Activated B cell treated with CpG ODN at 0.5 μM for 24 hours (primary cell): ENCODE measurements at places on chromosomes 11 and 22. TPM values are rescaled to one million over a fixed set of nuclear protein-coding genes. Genes with fewer than 3 reads are reported as not detected.

Gene MB
- not detected in 2 replicates for total RNA-seq

Gene C11orf52
- not detected in 2 replicates for total RNA-seq

Gene NELL1
- not detected in 2 replicates for total RNA-seq

Gene PAMR1
- not detected in 2 replicates for total RNA-seq

Gene GRM5
- total RNA-seq, result not detected in 2 replicates

Gene SCUBE2
- total RNA-seq, result not detected in 2 replicates

Gene MRGPRX4
- not detected in 2 replicates for total RNA-seq

Gene KLHL35
- 0.11 and 0.49 TPM in 2 replicates for total RNA-seq

Gene C11orf65
- 0.69 and 1.7 TPM in 2 replicates for total RNA-seq

Gene CFAP300
- total RNA-seq, result not detected in 2 replicates

Gene PGA4
- total RNA-seq, result not detected in 2 replicates

- no peak overlapping the region for H3K4me3 ChIP-seq
- H3K27me3 ChIP-seq, result no peaks in the 10 kb centered on the region
- H3K4me1 ChIP-seq, result peaks cover 26% of the 10 kb centered on the region
- H3K27ac ChIP-seq, result no peak overlapping the region
Observed at GRCh38 chr11:121523581-121524232, 70.9 kb upstream of the SORL1-AS1 start.

GRCh38 chr11:35825386-35825785 lies 118.5 kb upstream of the LDLRAD3 start:
- no peaks in the 10 kb centered on the region for H3K27me3 ChIP-seq
- no peak overlapping the region for H3K27ac ChIP-seq
- no peak overlapping the region for H3K4me3 ChIP-seq
- H3K36me3 ChIP-seq, result no peaks in the 10 kb centered on the region
- DNase-seq, result no peak

- no peak for DNase-seq
- H3K4me1 ChIP-seq, result peaks cover 6% of the 10 kb centered on the region
- H3K27me3 ChIP-seq, result peaks cover 21% of the 10 kb centered on the region
- no peak overlapping the region for H3K27ac ChIP-seq
Observed at GRCh38 chr11:70913715-70914231, 338.6 kb downstream of the SHANK2 start.

GRCh38 chr11:66593303-66593635 lies 284 bp downstream of the CCS start:
- no peak for DNase-seq
- peaks cover 4% of the 10 kb centered on the region for H3K36me3 ChIP-seq
- H3K4me1 ChIP-seq, result peaks cover 36% of the 10 kb centered on the region
- H3K4me3 ChIP-seq, result peak overlapping the region; percentile 100
- peak overlapping the region; percentile 99 for H3K27ac ChIP-seq

GRCh38 chr11:130536106-130537040 lies 87.9 kb downstream of the ADAMTS15 start:
- H3K4me3 ChIP-seq, result no peak overlapping the region
- no peak for DNase-seq
- H3K27me3 ChIP-seq, result peaks cover 5% of the 10 kb centered on the region
- no peaks in the 10 kb centered on the region for H3K36me3 ChIP-seq

- H3K27ac ChIP-seq, result no peak overlapping the region
- H3K4me3 ChIP-seq, result no peak overlapping the region
- peaks cover 2% of the 10 kb centered on the region for H3K27me3 ChIP-seq
Observed at GRCh38 chr11:79617561-79617960, 176.7 kb upstream of the TENM4 start.

GRCh38 chr11:15958910-15959309 lies 397.4 kb downstream of the SOX6 start:
- no peak overlapping the region for H3K27ac ChIP-seq
- no peak overlapping the region for H3K4me3 ChIP-seq
- no peaks in the 10 kb centered on the region for H3K27me3 ChIP-seq
- H3K4me1 ChIP-seq, result no peaks in the 10 kb centered on the region
- DNase-seq, result no peak

DNA sequence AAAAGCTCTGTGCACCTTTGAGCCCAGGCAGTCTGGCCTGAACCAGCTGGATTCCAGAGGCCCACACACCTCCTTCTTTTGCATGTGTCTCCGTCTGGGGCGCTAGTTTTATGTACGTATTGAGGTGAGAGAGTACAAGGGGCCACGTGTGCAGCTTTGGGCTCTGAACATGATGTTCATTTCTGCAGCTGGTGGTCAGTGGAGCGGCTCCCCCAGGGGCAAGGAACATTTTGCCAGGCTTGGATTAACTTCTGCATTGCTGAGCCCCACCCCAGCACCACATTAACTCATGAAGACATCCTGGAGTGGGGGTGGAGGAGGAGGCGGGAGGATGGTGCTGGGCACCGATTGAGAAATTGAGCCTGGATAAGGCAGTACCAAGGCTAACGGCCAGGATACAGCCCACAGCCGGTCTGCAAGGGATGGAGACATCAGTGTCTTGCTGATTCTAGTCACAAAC lies 13.8 kb downstream of the USP2 start:
- H3K36me3 ChIP-seq, result no peaks in the 10 kb centered on the region
- peaks cover 42% of the 10 kb centered on the region for H3K27me3 ChIP-seq
- H3K27ac ChIP-seq, result no peak overlapping the region
- H3K4me1 ChIP-seq, result peaks cover 9% of the 10 kb centered on the region
- H3K4me3 ChIP-seq, result no peak overlapping the region

DNA sequence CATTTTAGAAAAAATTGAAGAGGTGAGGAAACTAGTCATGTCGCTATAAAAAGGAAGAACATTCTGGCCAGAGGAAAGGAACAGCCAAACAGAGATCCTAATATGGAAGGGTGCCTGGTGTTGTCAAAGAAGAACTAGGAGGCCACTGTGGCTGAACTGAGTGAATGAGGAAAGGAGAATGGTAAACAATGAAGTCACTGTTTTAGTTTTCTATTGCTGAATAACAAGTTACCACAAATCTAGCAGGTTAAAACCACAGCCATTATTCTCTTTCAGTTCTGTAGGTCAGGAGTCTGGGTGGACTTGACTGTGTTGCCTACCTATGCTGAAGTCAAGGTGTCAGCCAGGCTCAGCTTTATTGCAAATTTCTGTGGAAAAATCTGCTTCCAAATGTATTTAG lies 549.3 kb upstream of the CCDC90B start:
- no peaks in the 10 kb centered on the region for H3K36me3 ChIP-seq
- no peak overlapping the region for H3K27ac ChIP-seq
- DNase-seq, result no peak
- peaks cover 3% of the 10 kb centered on the region for H3K27me3 ChIP-seq
- H3K4me3 ChIP-seq, result no peak overlapping the region

DNA sequence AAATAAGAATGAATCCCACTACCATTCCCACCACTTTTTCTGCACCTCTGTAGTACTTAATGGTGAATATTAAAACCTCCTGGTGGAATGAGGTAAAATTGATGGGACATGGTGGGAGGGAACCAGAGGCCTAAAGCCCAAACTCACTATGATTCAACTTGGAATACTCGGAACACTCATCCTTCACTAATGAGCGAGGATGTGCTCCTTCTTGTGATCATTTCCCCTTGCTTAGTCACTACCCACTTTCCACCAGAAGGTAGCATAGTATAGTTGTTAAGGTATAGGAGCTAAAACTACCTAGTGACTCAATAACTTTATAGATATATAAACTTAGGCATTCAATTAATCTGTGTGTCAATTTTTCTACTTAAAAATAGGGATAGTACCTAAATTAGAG lies 728.9 kb downstream of the OPCML start:
- H3K4me3 ChIP-seq, result no peak overlapping the region
- no peaks in the 10 kb centered on the region for H3K27me3 ChIP-seq
- no peak for DNase-seq

DNA sequence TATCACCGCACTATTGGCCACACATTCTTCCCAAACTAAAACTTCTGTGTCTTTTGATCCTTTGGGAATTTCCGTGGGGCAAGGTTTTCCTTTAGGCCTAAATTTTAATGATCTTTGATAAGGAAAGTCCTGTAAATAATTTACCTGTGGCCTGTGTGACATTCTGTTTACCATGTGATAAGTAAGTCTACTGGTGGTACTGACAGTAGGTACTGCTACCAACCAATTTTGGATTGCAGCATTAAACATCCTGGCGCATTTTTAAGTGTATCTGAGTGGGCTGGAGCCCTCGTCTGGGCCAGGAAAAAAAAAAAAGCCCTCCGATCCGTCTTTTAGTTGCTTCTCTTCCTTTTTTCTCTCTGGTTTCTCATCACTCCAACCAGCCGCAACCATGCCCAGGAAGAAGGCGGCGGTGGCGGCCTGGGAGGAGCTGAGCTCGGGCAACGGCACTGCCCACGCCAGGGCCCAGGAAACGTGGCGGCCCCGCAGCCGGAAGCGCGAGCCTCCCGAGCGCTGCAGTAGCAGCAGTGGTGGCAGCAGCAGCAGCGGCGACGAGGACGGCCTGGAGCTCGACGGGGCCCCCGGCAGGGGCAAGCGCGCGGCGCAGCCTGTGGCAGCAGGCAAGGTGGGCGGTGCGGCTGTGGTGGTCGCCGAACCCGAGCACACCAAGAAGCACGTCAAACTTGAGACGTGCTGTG lies 33.6 kb downstream of the ASRGL1 start:
- no peaks in the 10 kb centered on the region for H3K4me1 ChIP-seq
- H3K27ac ChIP-seq, result peak overlapping the region; percentile 74
- no peaks in the 10 kb centered on the region for H3K36me3 ChIP-seq
- peak overlapping the region; percentile 77 for H3K4me3 ChIP-seq

DNA sequence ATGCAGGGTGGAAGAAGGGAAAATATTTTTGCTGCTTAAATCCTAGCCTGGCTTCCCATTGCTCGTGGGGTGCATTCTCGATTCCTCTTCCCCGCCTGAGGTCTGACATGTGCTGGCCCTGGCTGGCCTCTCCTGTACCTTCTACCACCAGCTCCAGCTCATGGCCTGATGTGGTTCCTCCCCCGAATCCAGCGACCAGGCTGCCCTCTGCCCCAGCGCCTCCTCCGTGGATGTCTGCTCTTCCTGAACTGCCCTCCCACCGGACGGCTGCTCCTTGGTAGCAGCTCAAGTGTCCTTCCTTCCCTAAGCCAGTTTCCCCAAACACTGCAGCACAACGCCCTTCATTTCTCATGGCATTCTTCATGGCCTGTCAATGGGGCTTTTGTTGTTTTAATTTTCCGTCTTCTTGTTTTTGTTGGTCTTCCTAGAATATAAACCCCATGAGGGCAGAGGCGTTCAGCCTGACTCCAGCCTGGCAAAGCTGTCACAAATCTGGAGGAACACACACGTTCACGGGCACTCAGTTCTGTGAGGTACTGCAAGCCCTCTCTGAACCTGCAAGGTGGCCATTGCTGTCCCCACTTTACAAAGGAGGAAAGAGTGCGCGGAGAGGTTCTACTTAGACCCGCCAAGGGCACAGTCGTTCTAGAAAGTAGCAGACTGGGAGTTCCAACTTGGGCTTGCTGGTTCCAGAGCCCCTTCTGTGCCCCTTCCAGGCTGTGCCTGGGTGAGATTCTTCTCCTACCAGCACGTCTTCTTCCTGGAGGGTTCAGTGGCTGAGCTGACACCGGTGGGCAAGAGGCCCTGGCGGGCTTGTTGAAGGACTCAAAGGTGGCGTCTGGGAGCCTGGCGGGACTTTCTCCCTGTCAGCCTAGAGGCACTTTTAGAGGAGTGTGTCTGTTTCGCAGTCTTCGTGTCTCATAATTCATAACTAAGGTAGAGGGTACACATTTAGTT lies 953 bp upstream of the LRP5 start:
- H3K27ac ChIP-seq, result no peak overlapping the region
- peaks cover 21% of the 10 kb centered on the region for H3K27me3 ChIP-seq
- peak overlapping the region; percentile 57 for H3K4me3 ChIP-seq
- DNase-seq, result no peak

- no peak overlapping the region for H3K4me3 ChIP-seq
- DNase-seq, result no peak
- peaks cover 62% of the 10 kb centered on the region for H3K36me3 ChIP-seq
- no peaks in the 10 kb centered on the region for H3K4me1 ChIP-seq
- H3K27me3 ChIP-seq, result no peaks in the 10 kb centered on the region
Observed at GRCh38 chr11:59794417-59794816, 16.2 kb downstream of the MRPL16 start.

- H3K27me3 ChIP-seq, result peaks cover 9% of the 10 kb centered on the region
- H3K4me1 ChIP-seq, result no peaks in the 10 kb centered on the region
- H3K36me3 ChIP-seq, result no peaks in the 10 kb centered on the region
- H3K4me3 ChIP-seq, result no peak overlapping the region
- H3K27ac ChIP-seq, result no peak overlapping the region
Observed at GRCh38 chr22:24695561-24696511, 78.7 kb downstream of the PIWIL3 start.

- DNase-seq, result no peak
- peaks cover 51% of the 10 kb centered on the region for H3K36me3 ChIP-seq
- peaks cover 98% of the 10 kb centered on the region for H3K4me1 ChIP-seq
- peak overlapping the region; percentile 97 for H3K27ac ChIP-seq
Observed at GRCh38 chr11:45932217-45932616, 9.8 kb downstream of the LARGE2 start.

DNA sequence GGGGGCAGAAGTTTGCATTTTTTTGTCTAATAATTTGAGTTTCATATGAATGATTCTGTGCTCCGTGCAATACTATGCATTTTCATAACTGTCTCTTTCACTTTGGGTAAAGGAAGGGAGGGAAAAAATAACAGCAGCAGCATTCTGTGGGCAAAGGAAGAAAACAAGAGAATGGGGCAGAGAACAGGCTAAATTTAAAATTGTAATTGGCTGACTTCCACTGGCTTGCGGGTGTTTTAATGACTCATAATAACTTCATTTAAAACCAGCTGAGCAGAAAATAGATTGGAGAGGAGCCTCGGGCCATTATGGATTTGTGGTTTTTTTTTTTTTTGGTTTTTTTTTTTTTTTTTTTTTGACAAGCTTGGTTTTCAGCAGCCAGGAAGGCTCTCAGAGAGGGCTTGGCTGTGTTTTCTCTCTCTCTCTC lies 107.4 kb downstream of the ZBTB16 start:
- peak overlapping the region; percentile 65 for H3K4me3 ChIP-seq
- no peaks in the 10 kb centered on the region for H3K27me3 ChIP-seq
- H3K27ac ChIP-seq, result peak overlapping the region; percentile 71
- no peak for DNase-seq
- H3K36me3 ChIP-seq, result no peaks in the 10 kb centered on the region

GRCh38 chr11:35247863-35248262 lies 108.9 kb downstream of the CD44 start:
- no peaks in the 10 kb centered on the region for H3K36me3 ChIP-seq
- no peak overlapping the region for H3K4me3 ChIP-seq
- H3K27ac ChIP-seq, result no peak overlapping the region
- no peaks in the 10 kb centered on the region for H3K4me1 ChIP-seq
- DNase-seq, result no peak

DNA sequence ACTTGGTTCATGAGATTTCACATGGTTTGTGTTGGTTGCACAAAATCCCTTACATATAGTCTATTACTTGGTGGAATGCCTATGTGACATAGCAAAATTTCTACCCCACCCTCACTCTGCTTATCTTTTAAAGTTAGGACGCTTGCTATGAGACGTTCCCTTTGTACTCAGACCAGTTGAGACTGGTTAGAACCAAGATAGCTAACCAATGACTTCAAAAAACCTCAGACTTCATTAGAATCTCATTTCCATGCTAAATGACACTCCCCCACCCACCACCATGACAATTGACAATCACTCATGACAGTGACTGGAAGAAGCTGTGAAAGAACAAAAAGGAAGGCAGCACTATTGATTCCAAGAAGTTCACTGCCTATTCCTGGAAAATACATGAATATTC lies 313.6 kb downstream of the ETS1 start:
- no peaks in the 10 kb centered on the region for H3K36me3 ChIP-seq
- peak overlapping the region; percentile 55 for H3K4me3 ChIP-seq
- DNase-seq, result no peak
- no peaks in the 10 kb centered on the region for H3K27me3 ChIP-seq
- H3K27ac ChIP-seq, result peak overlapping the region; percentile 88
- H3K4me1 ChIP-seq, result peaks cover 61% of the 10 kb centered on the region

GRCh38 chr11:120746836-120747609 lies 235.5 kb downstream of the GRIK4 start:
- H3K27ac ChIP-seq, result no peak overlapping the region
- DNase-seq, result no peak
- no peaks in the 10 kb centered on the region for H3K36me3 ChIP-seq
- H3K4me3 ChIP-seq, result no peak overlapping the region
- H3K27me3 ChIP-seq, result peaks cover 2% of the 10 kb centered on the region
